Activated T-helper 17 cell treated with anti-CD3 and anti-CD28 coated beads, Interleukin-2, amount 50 U/mL, for 72 hours (primary cell): ENCODE measurements at places on chromosomes 12 and 14. TPM values are rescaled to one million over a fixed set of nuclear protein-coding genes. Genes with fewer than 3 reads are reported as not detected.

Gene PRB2
- not detected for total RNA-seq

- no peak for ATAC-seq
These were observed 13.0 kb downstream of the CLEC2B start for GRCh38 chr12:9856151-9856550.

Gene ADAM21
- total RNA-seq: not detected

DNA sequence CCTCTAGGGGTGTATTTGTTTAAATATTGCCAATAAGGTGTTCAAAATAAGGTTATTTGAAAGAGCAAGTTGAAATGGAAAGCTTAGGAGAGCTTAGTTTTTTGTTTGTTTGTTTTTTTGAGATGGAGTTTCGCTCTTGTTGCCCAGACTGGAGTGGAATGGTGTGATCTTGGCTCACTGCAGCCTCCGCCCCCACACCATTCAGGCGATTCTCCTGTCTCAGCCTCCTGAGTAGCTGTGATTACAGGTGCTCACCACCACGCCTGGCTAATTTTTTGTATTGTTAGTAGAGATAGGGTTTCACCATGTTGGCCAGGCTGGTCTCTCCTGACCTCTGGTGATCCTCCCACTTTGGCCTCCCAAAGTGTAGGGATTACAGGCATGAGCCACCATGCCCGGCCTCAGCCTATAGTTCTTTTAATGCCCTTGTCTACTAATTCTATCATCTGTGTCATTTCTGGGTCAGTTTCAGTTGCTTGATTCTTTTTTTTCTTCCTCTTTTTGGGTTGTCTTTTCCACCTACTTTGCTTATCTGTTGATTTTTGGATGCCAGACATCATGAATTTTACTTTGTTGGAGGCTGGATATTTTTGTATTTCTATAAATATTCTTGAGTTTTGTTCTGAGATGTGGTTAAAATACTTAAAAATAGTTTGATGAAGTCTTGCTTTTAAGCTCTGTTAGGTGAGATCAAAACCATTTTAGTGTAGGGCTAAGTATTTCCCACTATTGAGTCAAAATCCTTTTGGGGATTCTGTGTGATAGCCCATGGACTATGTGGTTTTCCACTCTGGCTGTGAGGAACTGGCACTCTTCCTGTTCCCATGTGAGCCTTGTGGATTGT lies 18.7 kb downstream of the RCOR1 start:
- no peak for ATAC-seq

DNA sequence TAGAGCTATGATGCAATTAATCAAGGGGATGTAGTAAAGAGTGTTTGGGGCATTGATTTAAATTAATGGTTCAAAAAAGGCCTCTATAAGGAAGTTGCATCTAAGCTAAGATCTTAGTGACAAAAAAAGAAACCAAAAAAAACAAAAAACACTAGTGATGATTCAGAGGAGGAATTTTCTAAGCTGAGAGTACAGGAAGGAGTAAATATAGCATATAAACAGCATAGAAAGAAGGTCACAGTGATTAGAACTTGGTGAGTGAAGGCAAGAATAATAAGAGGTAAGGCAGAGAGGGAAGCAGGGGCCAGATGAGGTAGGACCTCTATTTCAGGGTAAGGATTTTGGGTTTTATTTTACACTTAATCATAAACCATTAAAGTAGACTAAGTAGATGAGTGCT lies 48.0 kb upstream of the PDZRN4 start:
- no peak for ATAC-seq

DNA sequence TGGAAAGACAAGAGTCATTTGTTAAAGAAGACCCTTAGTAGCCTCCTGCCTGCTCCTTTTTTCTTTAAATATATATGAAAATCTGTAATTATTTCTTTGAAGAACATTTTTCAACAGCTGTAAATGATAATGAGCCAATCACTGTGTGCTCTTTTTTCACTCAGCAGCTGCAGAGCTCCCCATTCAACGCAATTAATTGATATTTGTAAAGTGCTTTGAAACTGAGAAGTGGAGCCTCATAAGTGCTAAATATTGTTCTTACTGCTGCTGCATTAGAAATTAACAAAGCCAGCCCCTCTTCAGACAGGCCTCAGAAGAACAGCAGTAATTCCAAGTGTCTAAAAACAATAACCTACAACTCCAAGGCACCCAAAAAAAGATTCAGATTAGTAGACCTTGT lies 224.3 kb downstream of the GXYLT1 start:
- no peak for ATAC-seq

GRCh38 chr12:123389560-123390351 lies 5.8 kb downstream of the KMT5A start:
- ATAC-seq: peak; percentile 15

DNA sequence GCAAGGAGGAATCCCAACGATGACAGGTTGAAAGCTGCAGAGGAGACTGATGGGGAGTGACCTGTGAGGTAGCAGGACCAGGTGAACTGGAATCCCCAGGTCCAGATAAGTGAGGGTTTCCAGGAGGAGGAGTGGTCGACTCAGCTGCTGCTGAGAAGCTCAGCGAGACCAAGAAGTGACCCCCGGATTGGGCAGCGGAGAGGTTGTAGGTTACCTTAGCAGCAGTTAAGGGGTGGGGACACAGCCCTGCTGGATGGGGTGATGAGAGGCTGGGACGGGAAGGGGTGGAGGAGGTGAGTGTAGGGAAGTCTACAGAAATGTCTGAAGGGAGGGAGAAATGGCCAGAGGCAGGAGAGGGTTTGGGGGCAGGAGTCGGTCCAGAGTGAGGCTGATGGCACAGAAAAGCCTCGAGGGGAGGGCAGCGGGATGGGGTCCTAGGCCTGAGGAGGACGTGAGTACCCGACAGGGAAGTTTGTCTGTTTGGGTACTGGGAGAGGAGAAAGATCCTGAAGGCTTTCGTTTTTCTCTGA lies 2.6 kb upstream of the RCOR1 start:
- ATAC-seq: no peak

Gene KRT80
- not detected for total RNA-seq

DNA sequence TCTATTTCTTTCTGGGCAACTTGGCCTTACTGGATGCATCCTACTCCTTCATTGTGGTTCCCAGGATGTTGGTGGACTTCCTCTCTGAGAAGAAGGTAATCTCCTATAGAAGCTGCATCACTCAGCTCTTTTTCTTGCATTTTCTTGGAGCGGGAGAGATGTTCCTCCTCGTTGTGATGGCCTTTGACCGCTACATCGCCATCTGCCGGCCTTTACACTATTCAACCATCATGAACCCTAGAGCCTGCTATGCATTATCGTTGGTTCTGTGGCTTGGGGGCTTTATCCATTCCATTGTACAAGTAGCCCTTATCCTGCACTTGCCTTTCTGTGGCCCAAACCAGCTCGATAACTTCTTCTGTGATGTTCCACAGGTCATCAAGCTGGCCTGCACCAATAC lies 5.3 kb downstream of the OR4N5 start:
- ATAC-seq: no peak

Gene TBPL2
- not detected for total RNA-seq

GRCh38 chr14:76902591-76902990 lies 76.4 kb downstream of the LRRC74A start:
- ATAC-seq: no peak

- no peak for ATAC-seq
These were observed 7.5 kb downstream of the SHMT2 start for GRCh38 chr12:57236925-57237595.

DNA sequence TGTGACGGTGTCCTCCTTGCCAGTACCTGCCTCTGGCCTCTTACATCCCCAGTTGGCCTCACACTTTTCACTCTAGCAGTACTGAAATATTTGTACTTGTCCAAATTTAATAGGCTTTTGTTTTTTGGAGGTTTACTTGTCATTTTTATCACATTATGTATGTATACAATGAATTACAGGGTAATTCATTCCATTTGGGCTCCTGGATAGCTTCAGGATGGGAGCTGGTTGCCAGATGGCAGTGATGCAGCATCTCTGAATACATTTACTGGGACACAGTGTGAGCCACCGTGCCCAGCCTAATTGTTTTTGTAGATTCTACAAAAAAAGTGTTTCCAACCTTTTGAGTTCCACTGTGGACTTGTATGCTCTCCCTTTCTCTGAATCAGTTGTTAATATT lies 13.4 kb downstream of the CCDC77 start:
- no peak for ATAC-seq

DNA sequence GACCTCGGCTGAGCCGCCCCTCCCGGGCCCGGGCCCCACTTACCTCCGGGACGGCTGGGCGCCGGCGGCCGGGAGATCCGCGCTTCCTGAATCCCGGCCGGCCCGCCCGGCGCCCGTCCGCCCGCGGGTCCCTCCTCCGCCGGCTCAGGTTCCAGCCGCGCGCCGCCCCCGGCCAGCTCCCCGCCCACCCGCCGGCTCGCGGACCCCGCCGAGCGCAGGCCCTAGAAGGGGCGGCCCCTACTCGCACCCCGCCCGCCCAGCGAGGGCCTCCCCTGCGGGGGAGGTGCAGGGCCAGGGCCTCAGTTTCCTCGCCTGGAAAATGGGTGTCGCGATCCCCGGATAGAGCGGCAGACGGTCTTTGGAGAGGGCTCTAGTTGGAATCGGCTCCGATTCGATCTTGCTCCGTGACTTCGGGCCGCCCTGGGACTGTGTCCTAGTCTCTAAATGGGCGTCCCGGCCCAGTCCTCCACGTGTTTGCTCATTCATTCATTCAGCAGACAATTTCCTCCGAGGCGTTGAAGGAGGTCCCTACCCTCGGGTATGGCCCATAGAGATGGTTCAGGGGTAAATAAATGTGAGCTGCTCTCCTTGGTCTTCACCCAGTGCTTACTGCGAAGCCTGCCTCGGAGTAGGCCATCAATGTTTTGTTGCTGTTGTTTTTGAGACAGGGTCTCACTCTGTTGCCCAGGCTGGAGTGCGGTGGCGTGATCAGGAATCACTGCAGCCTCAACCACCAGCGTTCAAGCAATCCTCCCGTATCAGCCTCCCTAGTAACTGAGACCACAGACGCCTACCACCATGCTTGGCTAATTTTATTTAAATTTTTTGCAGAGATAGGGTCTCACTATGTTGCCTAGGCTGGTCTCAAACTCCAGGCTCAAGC lies at the start of gene TRPV4:
Gene TRPV4 (minus strand): TSS at position 92 of the 883 bp plus-strand sequence. CDS start 18,602 bp downstream, outside the sequence.
- no peak for ATAC-seq

DNA sequence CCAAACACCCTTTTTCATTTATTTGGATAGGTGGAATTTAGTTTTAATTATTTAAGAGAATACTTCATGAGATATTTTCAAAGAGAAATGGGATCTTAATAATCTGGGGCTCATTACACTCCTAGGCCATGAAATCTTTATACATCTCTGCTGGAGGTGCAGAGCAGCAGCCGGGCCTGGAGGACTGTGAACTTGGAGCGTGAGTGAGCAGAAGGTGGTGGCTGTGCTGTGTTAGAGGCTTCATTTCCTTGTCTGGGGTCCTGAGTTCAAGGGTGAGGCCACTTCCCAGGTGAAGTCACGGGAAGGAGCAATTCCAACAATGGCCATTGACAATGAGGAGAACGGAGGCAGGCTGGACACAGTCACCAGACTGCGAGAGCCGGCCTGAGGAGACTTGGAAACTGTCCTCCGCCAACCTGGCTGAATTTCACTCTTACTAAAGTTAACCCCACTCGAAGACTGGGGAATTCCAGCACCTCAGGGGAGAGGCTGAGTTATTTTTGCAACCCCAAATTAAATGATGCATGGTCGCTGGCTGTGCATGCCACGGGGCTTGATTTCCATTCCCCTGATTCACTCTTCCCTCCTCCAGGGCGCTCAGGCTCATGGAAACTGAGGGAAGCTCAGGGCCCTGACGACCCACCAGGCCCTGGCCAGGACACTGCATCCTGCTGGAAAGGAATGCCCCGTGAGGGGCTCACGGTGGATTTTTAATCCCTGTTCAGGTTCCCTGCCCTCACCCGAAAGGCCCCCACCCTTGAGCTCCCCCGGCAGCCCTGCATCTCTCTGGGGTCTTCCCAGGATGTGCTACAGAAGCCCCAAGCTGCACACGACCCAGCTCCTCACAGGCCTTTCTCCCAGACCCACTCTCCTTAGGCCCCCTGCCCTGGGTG lies 22.6 kb upstream of the TRAF3 start:
- peak; percentile 52 for ATAC-seq

GRCh38 chr14:78617735-78618134 lies 447.6 kb downstream of the NRXN3 start:
- ATAC-seq: no peak

Gene MLH3
- 31.4 TPM for total RNA-seq

DNA sequence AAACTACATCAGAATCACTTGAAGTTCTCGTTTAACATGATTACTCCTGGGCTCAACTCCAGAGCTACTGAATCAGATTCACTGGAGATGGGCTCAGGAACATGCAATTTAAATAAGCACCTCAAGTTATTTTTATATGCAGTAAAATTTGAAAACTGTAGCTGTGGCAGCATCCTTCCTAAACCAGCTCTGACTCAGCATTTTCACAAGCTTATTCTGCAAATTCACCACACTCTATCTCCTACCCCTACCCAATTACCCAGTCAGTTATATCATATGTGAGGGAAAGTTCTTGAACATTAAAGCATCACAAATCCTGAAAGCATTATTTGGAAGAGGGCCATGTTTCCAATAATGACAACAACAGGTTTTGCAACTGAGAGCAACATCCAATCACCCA lies 24.2 kb upstream of the LRRC9 start:
- no peak for ATAC-seq

Gene TCL1B
- total RNA-seq: not detected

Gene KIF5A
- total RNA-seq: 3.0 TPM

Gene AMN
- 2.3 TPM for total RNA-seq

GRCh38 chr12:19191563-19191962 lies 62.0 kb downstream of the PLEKHA5 start:
- ATAC-seq: no peak

- ATAC-seq: no peak
These were observed 159.6 kb downstream of the KCNA5 start for GRCh38 chr12:5203274-5203673.

GRCh38 chr12:102438047-102438826 lies 42.1 kb downstream of the IGF1 start:
- ATAC-seq: no peak

Gene NELL2
- 12.8 TPM for total RNA-seq

Gene SPATS2
- 15.3 TPM for total RNA-seq

Gene GLS2
- total RNA-seq: 1.3 TPM

Gene CFAP73
- 0.32 TPM for total RNA-seq

- no peak for ATAC-seq
These were observed 29.9 kb upstream of the SLC38A2 start for GRCh38 chr12:46402451-46402850.
